ENCODE measurements at places on chromosomes 1 and 21.

DNA sequence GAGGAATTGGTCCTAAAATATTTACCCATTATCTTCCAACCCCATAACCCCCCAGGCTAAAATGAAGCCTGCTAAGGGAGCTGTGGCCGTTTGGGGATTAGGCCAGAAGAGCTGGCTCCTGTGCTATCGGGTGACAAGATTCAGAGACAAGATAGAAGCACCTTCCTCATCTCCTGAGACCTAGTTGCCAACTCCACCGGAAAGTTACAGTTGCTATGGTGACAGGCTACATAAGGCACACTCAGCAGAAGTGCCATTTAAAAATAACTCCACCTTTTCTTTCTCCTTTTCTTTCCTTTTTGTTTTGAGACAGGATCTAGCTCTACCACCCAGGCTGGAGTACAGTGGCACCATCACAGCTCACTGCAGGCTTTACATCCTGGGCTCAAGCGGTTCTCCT, 43.6 kb upstream of the ROR1 start:
- no peak for DNase-seq

DNA sequence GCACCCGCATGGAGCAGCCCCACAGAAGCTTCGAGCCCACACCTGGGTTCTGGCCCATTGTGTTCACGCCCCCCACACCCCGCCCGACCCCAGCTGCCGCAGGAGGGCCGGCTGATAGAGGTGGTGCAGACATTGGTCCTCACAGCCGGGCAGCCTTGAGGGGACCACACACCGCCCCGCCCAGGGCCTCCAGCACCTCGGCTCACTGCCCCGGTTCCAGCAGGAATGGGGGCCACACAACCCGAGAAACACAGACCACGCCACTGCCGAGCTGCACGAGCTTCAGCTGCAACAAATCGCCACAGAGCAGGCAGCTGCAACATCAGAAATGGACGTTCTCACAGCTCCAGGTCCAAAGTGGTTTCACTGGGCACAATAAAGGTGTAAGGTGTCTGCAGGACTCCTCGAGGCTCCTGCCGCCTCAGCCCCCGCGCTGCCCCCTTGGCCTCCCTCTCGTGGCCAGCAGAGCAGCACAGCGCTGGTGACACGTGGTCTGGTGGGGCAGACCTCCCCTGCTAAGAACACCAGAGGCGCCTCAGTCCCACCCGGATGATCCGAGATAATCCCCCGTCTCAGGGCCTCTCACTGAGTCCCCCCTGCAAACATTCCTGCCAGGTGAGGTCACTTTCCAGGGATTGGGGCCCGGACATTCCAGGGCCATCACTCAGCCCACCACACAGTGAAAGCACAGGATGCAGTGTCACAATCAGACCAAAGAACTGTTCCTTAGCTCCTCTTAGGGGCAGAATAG, 62.3 kb upstream of the ADARB1 start:
- DNase-seq, result peak; percentile 93

DNA sequence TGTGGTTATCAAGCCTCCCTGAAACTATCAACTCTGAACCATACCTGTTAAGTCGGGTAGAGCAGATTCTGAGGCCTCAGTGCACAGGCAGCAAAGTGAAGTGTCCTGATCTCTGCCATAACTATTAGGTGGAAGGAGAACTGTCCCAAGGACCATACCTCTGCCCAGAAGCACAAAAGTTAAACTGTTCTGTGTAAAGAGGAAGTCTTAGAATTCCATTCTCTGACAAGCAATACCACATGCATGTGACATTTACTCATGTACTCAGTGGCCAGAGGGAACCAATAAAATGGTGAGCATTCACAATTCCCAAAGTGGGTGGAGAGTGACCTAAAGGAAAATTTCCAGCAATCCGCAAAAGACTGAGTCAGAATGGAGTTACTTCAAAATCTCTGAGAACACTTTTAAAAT, 61.0 kb downstream of the TOR3A start:
- peak; percentile 69 for DNase-seq

- no peak for DNase-seq
These were observed 1054.6 kb downstream of the PLA2G4A start for GRCh38 chr1:187883356-187883755.

- DNase-seq, result no peak
These were observed 27.2 kb upstream of the CAPZB start for GRCh38 chr1:19512545-19512944.

- no peak for DNase-seq
These were observed 180.2 kb downstream of the HIVEP3 start for GRCh38 chr1:41738475-41738874.

GRCh38 chr1:98077691-98078090, 156.9 kb upstream of the DPYD start:
- DNase-seq, result no peak

- DNase-seq, result no peak
These were observed 136.3 kb downstream of the ACTL8 start for GRCh38 chr1:17891205-17892110.

DNA sequence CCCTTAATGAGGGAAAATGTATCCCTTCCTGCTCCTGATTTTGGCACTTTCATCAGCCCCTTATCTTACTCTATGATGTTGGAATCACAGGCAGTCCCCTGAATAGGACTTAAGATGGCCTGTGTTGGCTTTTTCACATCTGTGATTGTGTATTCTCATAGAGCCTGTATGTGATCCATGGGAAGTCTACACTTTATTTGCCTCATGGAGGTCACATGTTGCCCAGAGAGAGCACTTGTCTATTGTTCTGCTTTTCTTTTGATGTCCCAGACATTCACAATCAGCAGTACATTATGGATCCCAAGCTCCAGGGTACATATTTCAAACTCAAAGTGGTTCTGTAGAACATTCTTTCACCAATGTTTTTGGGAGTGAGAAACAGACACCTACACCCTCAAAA, 885.2 kb upstream of the ADGRL2 start:
- DNase-seq, result no peak

- DNase-seq, result no peak
These were observed 161.8 kb downstream of the AMY1C start for GRCh38 chr1:103911450-103911849.

DNA sequence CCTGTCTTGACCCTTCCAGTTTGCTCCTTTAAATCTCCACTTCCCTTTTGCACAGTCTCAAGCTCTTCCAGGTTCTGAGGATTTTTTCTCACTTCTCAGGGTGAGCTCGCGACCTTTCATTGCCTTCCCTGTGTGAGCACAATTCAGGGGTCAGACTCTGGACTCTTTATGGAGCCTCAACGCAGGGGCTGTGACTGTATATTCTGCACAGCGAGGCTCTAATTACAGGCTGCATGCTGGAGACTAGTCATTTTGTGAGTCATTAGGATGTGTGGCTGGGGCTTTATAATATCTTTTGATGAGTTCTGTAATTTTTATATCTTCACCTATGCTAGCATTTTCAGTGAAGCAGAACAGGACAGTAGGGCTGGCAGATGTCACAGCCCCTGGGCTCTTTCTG, 270.7 kb downstream of the KAZN start:
- DNase-seq, result peak; percentile 51

DNA sequence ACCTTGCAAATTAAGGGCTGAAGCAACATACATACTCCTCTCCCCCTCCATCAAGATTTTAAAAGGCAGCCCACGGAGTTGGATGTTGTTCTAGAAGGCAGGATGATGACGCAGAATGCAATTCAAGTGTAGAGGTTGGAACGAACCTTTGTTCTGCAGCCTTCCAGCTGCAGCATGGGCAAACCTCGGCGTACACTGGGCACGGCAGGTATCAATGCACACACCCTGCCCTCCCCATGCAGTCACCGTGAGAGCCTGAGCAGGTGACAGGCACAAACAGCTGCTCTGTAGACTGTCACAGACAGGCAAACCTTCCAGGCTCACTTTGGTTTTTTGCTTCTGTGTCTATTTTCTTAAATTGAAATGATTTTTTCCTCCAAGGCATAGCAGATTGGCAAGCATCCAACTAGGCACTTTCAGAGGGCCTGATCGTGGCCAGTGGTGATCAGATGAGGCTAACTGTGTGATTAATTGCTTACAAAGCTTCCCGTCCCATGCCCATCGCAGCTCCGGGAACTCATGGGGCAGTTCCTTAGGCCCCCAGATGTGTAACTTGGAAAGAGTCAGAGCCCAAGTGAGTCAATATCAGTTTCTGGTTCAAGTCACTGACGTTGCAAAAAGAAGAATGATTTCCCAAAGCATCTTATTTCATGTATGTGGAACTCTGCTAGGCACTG, 82.3 kb downstream of the ITPKB start:
- DNase-seq, result no peak

- DNase-seq, result no peak
These were observed 5.3 kb downstream of the ARF1 start for GRCh38 chr1:228087771-228088251.

DNA sequence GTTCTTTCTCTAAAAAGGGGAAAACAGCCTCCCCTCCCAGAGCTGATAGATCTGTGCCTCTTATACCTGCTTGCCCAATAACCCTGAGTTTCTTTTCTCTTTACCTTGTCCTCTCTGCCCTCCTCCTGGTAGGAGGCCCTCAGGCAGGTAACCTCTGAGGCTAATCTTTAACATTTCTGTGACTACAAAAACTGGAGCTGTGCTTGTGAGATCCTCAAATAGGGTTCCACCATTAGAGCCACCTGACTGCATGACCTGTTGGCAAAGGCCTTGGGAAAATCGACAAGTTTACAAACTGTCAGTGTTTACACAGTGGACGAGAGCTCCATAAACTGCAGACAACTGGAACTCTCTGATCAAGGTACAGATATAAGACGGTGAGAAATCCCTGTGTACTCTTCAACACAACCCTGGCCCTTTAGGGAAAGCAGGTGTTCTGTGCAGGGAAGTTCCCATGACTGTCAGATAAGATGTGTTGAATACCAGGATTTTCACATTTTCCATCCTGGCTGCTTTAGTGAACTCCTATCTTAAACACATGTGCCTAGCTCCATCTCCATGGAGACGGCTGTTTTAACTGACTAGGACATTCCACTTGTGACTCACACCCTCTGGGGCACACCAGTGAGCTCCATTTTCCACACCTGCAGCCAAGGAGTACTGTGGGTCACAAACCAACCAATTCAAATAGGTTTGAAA, 38.3 kb downstream of the ECE1 start:
- DNase-seq, result peak; percentile 94

DNA sequence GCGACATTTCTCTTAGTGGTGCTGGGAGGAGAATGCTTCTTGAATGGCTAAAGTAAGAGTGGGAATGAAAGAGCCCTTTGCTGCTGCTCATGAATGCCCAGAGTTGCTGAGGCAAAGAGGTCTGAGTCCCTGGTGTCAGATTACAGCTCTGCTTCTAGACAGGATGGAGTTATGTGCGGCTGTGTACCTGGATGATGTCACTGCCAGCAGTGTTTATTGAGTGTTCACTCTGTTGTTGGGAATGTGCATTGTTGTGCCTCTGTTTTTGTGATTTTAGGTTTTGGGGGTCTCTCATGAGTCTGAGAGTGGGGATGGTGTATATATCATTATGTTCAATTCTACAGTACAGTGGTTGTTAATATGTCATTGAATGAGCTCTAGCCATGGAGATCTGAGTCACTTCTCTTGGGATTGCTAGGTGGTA, 2.7 kb downstream of the CDC14A start:
- peak; percentile 74 for DNase-seq

DNA sequence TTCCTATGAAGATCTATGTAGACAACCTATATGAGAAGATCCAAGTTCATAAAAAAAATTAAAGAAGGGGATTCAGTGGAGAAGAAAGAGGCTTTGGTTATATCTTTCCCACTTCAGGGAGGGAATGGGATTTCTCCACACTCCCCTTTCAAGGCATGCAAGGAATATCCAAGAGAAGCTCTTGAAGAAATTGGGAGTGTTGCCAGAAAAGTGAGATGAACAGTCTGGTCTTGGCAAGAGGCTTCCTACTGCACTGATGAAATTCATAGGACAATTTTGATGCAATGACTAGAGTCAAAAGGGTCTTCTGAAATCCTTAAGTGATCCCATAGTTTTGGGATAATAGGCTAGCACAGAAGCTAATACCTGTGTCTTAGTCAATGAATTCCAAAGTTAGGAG, 153.0 kb downstream of the KCTD3 start:
- no peak for DNase-seq

GRCh38 chr1:24903011-24903461, 27.0 kb downstream of the RUNX3 start:
- DNase-seq, result no peak

- DNase-seq, result no peak
These were observed 79.7 kb downstream of the TGFBR3 start for GRCh38 chr1:91806181-91806768.

DNA sequence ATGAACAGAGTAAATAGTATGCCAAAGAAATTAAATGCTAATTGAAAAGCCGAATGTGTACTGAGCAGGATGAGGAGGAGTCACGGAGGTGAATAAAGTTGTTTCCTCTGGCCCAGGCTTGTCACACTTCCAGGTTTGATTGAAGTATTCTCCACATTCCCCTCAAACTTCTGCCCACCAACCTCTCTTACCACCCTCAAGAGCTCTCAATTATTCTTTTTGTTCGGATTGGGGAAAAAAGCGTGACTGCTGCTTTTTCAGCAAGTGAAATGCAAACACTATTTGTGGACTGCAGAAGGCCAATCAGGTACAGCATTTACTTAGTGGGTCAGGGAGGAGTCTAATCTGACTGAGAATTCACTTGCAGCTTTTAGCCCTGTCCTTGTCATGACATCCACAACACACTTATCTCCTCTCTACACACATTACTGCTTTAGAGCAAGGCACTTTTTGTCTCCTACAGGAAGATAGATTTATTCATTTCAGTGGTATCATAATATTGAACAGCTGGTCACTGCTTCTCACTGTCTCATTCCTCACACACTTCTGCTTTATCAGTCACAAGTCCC, 375.6 kb upstream of the PRMT6 start:
- no peak for DNase-seq

- DNase-seq, result no peak
These were observed 6.9 kb downstream of the MAPKAPK2 start for GRCh38 chr1:206691604-206692003.

GRCh38 chr1:24929398-24930259, 447 bp downstream of the RUNX3 start:
- peak; percentile 30 for DNase-seq

GRCh38 chr1:113901191-113901590, 3.4 kb downstream of the AP4B1 start:
- DNase-seq, result no peak

DNA sequence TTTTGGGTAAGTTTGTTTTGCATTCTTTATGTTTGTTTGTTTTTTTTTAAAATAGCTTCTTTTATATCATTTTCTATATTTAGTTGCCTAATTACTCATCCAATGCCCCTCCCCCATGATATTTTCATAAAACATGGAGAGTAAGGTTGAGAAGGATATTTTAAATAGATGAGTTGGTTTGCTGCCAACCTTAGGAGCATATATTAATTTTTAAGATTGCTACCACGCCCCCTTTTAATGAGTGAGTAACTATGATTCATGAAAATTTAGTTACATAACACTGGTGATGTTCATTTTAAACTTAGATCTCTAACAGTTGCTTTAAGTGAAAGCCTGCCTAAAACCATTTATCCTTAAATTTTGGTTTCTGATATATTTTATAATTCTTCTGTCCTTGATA, 18.7 kb downstream of the TMEM50A start:
- DNase-seq, result no peak

- DNase-seq, result peak; percentile 92
These were observed 4.5 kb downstream of the HSPB7 start for GRCh38 chr1:16013220-16013907.

GRCh38 chr1:202697038-202697437, 13.2 kb downstream of the SYT2 start:
- no peak for DNase-seq

GRCh38 chr21:38821959-38822682, 16.4 kb downstream of the ETS2 start:
- no peak for DNase-seq

GRCh38 chr1:77467741-77468140, 185.9 kb downstream of the AK5 start:
- no peak for DNase-seq
